Renal cortical epithelial cell (primary cell): ENCODE measurements at places on chromosomes 12 and 14. TPM values are rescaled to one million over a fixed set of nuclear protein-coding genes. Genes with fewer than 3 reads are reported as not detected.
A peak's percentile ranks its signal among the peaks of the same experiment; 100 is the strongest.

DNA sequence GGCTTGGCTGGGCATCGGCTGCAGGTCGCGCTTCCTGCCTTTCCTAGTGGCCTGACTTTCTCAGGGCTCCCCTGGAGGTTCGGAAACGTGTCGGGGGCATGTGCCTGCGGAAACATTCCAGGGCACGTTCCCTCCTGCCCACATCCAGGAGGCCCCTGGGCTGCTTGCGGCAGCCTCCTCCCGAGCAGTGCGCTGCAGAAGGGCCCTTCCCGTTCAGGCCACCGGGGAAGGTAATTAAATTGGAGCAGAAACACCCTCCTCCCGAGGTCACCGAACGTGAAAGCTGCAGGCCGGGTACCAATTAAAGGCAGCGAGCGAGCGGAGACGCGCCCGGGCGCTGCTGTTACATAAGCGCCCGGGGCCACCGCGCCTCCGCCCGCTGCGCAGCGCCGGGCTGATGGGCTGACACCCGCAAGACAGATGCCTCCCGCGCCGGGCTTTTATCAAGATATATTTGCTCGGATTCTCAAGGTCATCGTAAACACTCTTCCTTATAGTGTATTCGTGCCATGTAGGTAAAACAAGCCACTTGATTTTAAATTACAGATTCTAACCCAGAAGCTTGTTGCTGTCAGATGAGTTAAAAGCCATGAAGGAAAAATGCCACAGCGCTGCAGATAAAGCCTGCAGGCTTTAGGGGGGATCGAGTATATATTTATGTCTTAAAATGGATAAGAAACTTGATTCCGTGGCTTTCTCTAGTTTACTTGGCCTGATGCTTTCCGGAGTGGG, 31.4 kb downstream of the SSPN start:
- DNase-seq = peak; percentile 49

- no peak for DNase-seq
These were observed 7.5 kb upstream of the NPFF start for GRCh38 chr12:53514628-53515290.

GRCh38 chr12:65720136-65721130, 103.8 kb upstream of the HMGA2 start:
- DNase-seq = peak; percentile 94

- DNase-seq = no peak
These were observed 40.7 kb downstream of the ATG14 start for GRCh38 chr14:55370883-55371455.

- DNase-seq = no peak
These were observed 195.9 kb upstream of the PARP11 start for GRCh38 chr12:4068981-4069669.

DNA sequence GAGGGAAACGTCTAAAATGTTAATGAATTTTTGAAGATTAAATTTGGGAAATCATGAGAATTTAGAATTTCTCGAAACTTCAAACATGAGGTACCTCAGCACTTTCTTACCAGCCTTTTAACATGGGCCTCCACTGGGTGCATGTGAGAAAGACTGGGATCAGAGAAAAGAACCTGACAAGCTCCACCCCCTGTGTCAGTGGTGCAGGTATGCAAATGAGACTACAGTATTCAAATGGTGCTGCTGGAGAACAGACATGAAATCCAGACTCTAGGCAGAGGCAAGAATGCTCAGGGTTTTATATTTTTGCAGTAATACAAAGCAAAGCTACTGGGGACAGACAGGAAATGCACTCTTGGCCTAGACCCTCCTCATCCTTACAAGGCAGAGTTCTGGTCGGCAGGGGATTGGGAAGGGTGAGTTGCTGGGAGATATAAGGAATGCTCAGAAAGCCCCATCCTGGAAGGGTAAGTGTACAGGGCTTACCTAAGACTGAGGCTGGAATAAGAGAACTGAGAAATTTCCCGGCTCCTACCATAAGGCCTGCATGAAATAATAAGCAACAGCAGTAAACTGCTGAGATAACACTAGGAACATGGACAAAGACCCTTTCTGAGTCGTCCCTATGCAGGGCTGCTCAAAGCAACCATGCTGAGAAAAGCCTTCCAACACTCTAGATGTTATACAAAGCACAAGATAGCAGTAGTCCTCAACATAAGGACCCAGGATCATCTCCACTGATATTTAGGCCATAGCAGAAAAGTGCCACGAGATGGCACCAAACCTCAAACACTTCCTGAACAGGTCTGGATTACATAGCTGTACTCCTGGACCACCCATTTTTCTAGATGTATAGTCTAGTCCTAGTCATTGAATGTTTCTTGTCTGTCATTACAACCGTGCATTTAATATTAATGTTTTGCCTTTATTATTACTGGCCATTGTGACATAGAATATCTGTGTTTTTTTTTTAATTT, 260.8 kb downstream of the RASSF9 start:
- peak; percentile 57 for DNase-seq

- DNase-seq = peak; percentile 72
These were observed 184.8 kb downstream of the SLC16A7 start for GRCh38 chr12:59780605-59781135.

GRCh38 chr12:19763488-19763887, 324.2 kb downstream of the AEBP2 start:
- no peak for DNase-seq

- DNase-seq = no peak
These were observed 73.0 kb downstream of the DNAI7 start for GRCh38 chr12:25121916-25122315.

Gene NINJ2
- total RNA-seq = 0.60 TPM in 1 of 2 replicates, not detected in the other

Gene TCTN2
- 9.0 and 22.7 TPM in 2 replicates for total RNA-seq

Gene RPL10L
- total RNA-seq = not detected in 2 replicates
